ENCODE measurements at places on chromosomes 1 and 21. TPM values are rescaled to one million over a fixed set of nuclear protein-coding genes. Genes with fewer than 3 reads are reported as not detected.

GRCh38 chr1:53541761-53542550 lies 82.8 kb downstream of the DMRTB1 start:
- no peak for DNase-seq
- no peaks in the 10 kb centered on the region for H3K27me3 ChIP-seq
- no peak overlapping the region for H3K27ac ChIP-seq
- peaks cover 48% of the 10 kb centered on the region for H3K4me1 ChIP-seq
- peaks cover 5% of the 10 kb centered on the region for H3K36me3 ChIP-seq
- H3K4me3 ChIP-seq = no peak overlapping the region

DNA sequence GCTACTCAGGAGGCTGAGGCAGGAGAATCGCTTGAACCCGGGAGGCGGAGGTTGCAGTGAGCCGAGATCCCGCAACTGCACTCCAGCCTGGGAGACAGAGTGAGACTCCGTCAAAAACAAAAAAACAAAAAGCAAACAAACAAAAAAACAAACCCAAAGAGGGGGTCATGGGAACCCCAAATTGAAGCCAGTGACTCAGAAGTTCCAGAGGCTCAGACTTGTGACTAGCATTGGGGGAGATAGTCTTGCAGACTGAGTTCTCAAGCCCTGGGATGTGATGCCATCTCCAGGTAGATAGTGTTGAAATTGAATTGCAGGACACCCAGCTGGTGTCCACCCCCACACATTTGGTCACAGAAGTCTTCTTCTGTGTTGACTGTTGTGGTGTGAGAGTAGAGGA lies 24.9 kb upstream of the ENO1 start:
- H3K27ac ChIP-seq = no peak overlapping the region
- no peaks in the 10 kb centered on the region for H3K36me3 ChIP-seq
- H3K27me3 ChIP-seq = no peaks in the 10 kb centered on the region

DNA sequence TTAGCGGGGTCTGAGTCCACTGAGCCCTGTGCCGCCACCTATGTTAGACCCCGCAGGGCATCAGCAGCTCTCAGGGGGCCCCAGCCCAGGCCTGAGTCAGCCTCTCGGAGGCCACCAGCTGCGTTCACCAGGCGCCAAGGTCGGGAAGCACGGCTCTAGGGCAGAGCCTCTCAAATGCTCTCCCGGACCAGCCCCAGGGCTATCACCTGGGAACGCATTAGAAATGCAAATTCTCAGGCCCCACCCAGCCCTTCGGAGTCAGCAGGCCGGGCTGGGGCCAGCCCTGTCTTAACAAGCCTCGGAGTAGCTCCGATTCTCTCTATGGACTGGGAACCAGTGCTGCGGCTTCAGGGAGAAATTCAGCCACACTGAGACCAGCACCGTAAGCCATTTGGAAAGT lies 37.2 kb upstream of the TSPEAR start:
- H3K27me3 ChIP-seq = peaks cover 10% of the 10 kb centered on the region
- no peak overlapping the region for H3K4me3 ChIP-seq
- H3K36me3 ChIP-seq = no peaks in the 10 kb centered on the region
- DNase-seq = no peak

DNA sequence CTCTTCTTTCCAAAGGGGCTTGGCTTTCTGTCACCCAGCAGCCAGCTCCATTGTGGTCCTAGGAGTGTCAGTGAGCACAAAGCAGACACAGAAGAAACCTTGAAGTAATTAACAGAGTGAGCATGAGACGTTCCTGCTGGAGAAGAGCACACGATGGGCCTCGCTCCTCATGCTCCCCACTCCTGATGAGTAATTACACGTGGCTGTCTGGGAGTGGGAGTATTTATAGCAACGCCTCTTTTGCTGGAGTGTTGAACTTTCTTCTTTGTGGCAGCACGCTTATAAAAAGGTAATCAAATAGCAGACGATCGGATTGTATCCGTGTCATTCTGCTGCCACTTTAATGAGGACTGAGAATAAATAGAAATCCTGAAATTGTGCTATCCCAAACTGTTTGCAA lies 185.8 kb downstream of the CAMTA1 start:
- H3K4me1 ChIP-seq = peaks cover 47% of the 10 kb centered on the region
- no peak overlapping the region for H3K27ac ChIP-seq
- peaks cover 4% of the 10 kb centered on the region for H3K36me3 ChIP-seq
- no peak overlapping the region for H3K4me3 ChIP-seq
- no peaks in the 10 kb centered on the region for H3K27me3 ChIP-seq

DNA sequence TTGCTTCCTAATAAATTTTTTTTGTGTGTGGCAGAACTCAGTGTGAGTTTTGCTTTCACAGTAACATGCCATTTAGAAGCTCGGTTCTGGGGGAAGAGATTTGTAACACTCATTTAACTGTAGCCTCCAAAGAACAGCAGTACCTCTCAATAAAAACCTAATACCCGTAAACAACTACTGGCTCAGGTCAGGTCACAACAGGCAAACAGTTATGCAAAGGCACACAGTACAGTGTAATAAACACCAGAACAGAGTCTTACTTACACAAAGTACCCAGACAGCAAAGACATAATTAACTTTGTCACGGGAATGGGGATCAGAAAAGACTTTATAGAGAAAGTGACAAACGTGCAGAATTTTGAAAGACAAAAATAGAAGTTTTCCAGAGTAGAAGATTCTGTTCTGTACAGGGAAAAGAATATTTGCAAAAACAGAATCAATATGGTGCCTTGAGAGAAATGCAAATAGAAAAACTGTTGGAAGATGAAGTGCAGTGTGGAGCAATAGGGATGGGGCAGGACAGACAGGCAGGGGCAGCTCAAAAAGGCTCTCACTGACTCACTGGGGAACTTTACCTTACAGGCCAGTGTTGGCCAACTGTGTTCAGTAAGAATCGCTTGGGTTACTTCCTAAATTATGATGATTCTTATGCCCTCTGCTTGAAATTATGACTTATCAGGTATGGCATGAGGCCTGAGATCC lies 38.8 kb downstream of the EGLN1 start:
- no peak overlapping the region for H3K27ac ChIP-seq
- DNase-seq = peak; percentile 34
- no peaks in the 10 kb centered on the region for H3K36me3 ChIP-seq
- H3K4me3 ChIP-seq = no peak overlapping the region
- H3K4me1 ChIP-seq = peaks cover 7% of the 10 kb centered on the region

DNA sequence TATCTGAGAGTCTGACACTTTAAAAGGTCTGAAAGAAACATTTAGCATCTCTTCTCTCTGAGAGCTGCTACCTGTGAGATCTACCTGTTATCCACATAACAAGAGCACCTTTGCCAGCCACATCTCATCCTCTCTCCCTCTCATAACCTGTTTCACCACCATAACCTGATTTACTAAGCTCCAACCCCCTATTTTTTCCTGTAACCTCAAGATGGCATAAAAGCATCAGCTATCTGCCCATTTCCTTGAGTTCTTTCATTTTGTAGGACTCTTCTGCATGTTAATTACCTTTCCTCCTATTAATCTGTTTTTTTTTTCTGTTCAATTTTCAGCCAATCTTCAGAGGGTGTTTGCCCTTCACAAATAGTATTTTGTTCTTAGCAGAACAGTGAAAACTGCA lies 136.5 kb upstream of the KCNK1 start:
- DNase-seq = no peak
- no peak overlapping the region for H3K27ac ChIP-seq
- H3K27me3 ChIP-seq = no peaks in the 10 kb centered on the region
- no peak overlapping the region for H3K4me3 ChIP-seq

- H3K36me3 ChIP-seq = no peaks in the 10 kb centered on the region
- H3K4me3 ChIP-seq = no peak overlapping the region
- DNase-seq = no peak
Measured at GRCh38 chr1:10904396-10905358, 107.8 kb upstream of the TARDBP start.

GRCh38 chr1:206705726-206706297 lies 21.1 kb downstream of the MAPKAPK2 start:
- no peaks in the 10 kb centered on the region for H3K27me3 ChIP-seq
- H3K27ac ChIP-seq = no peak overlapping the region

GRCh38 chr1:225462714-225463574 lies 35.1 kb upstream of the LBR start:
- H3K4me1 ChIP-seq = peaks cover 46% of the 10 kb centered on the region
- DNase-seq = no peak

- H3K4me1 ChIP-seq = peaks cover 7% of the 10 kb centered on the region
- no peak overlapping the region for H3K27ac ChIP-seq
- H3K4me3 ChIP-seq = no peak overlapping the region
Measured at GRCh38 chr1:41557751-41558455, 73.4 kb upstream of the EDN2 start.

GRCh38 chr1:2566101-2567045 lies 10.2 kb downstream of the TNFRSF14 start:
- no peak overlapping the region for H3K27ac ChIP-seq
- H3K27me3 ChIP-seq = no peaks in the 10 kb centered on the region
- peaks cover 6% of the 10 kb centered on the region for H3K36me3 ChIP-seq
- DNase-seq = no peak
- no peaks in the 10 kb centered on the region for H3K4me1 ChIP-seq

GRCh38 chr1:234843946-234844345 lies 234.0 kb upstream of the IRF2BP2 start:
- H3K27me3 ChIP-seq = no peaks in the 10 kb centered on the region
- H3K4me3 ChIP-seq = no peak overlapping the region
- H3K36me3 ChIP-seq = no peaks in the 10 kb centered on the region
- no peak for DNase-seq
- no peak overlapping the region for H3K27ac ChIP-seq

GRCh38 chr1:209993061-209993830 lies 55.2 kb downstream of the SYT14 start:
- H3K27ac ChIP-seq = no peak overlapping the region
- H3K4me1 ChIP-seq = peaks cover 9% of the 10 kb centered on the region
- H3K27me3 ChIP-seq = peaks cover 3% of the 10 kb centered on the region
- DNase-seq = peak; percentile 15
- no peaks in the 10 kb centered on the region for H3K36me3 ChIP-seq
- no peak overlapping the region for H3K4me3 ChIP-seq

DNA sequence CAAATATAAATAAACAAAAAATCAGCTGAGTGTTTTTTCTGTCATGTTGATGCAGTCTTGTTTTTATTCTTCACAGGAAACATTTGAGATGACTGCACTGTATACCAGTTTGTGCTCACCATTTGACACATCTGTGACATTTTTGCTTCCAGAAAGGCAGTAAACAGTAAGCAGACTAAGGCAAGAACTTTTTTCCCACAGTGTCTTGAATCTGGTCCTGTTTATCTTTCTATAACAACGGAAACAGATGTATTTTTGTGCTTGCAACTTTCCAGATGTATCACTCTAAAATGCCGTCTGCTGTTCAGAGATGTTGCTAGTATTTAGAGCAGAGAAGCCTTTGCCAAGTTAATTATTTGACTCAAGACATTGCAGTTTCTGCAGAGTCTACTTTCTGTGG lies 105.5 kb downstream of the ZC3H11B start:
- H3K4me3 ChIP-seq = no peak overlapping the region
- DNase-seq = peak; percentile 30
- H3K36me3 ChIP-seq = no peaks in the 10 kb centered on the region
- no peaks in the 10 kb centered on the region for H3K27me3 ChIP-seq

DNA sequence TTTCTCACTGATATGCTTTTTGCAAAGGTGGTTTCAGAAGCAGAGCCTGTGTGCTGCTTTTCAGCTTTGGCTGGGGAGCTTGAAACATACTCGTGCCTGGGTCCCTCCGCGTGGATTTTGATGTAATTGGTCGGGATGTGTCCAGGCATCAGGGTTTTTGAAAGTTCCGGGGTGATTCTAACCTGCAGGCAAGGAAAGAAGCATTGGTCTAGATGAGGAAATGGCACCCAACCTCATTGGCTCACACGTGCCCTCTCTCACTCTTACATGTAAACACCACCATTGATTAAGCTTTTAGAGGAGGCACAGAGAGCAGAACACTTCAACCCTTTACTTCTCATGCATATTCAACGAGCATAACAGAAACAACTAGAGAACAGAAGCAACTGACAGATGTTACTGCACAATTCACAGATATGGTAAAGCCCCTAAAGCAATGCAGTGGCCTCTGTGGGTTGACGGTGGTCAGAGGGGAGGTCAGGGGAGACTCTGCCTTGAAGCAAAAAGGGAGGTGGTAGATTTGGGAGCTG lies 112.1 kb downstream of the TLR5 start:
- peaks cover 5% of the 10 kb centered on the region for H3K4me1 ChIP-seq
- no peak for DNase-seq
- no peak overlapping the region for H3K27ac ChIP-seq

GRCh38 chr1:111236806-111237205 lies 9.3 kb downstream of the CHI3L2 start:
- H3K27me3 ChIP-seq = peaks cover 2% of the 10 kb centered on the region
- DNase-seq = no peak
- no peaks in the 10 kb centered on the region for H3K36me3 ChIP-seq
- no peak overlapping the region for H3K27ac ChIP-seq
- no peak overlapping the region for H3K4me3 ChIP-seq

- no peak overlapping the region for H3K4me3 ChIP-seq
- peaks cover 45% of the 10 kb centered on the region for H3K4me1 ChIP-seq
- no peaks in the 10 kb centered on the region for H3K27me3 ChIP-seq
- H3K27ac ChIP-seq = no peak overlapping the region
Measured at GRCh38 chr1:36115931-36116330, 9.1 kb downstream of the COL8A2 start.

DNA sequence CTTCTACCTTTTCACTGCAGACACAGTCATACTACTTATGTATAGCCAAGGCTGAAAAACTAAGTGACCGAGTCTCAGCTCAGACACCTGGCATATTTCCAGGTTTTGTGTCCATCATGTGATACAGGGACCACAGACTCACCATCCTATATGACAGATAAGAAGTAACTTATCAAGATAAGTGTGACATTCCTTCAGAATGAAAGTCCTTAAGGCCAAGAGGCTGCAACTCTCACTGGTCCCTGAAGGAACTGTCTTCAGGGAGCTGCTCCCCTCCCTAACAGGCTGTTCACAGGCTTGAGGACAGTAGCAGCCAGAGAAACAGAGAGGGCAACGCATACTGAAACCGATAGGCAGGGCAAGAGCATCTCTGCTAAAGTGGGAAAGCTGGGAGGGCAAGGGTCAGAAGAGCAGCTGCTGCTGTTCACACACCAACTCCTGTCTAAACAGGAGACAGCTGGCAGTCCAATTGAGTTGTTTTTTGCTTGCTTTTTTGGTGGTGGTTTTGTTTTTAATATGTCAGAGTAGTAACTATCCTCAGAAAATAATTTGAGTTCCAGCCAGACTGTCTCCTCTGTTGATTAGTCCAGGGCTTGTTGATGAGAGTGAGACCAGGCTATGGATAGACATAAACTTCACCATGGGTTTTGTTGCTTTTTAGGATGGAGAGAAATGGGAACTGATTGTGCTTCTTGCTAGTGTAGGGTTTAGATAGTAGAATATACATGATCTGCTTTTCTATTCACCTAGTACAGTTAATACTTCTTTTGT lies 67.7 kb downstream of the MACF1 start:
- H3K27me3 ChIP-seq = no peaks in the 10 kb centered on the region
- H3K36me3 ChIP-seq = no peaks in the 10 kb centered on the region
- H3K27ac ChIP-seq = peak overlapping the region; percentile 43
- no peak overlapping the region for H3K4me3 ChIP-seq

The CHI3L1 gene
- 14.2 TPM for total RNA-seq

The TOMM40L gene
- total RNA-seq = 14.4 TPM

The LRRN2 gene
- total RNA-seq = 10.3 TPM

Measured in spinal cord (tissue), 10 donors.